ENCODE measurements at places on chromosomes 13 and 19. TPM values are rescaled to one million over a fixed set of nuclear protein-coding genes. Genes with fewer than 3 reads are reported as not detected.

The MRPL4 gene
- 25.6 TPM for total RNA-seq

The SIGLEC10 gene
- total RNA-seq: not detected

The NANOS3 gene
- not detected for total RNA-seq

The ATXN8OS gene
- total RNA-seq: not detected

The C1QTNF9B gene
- total RNA-seq: not detected

The MUC16 gene
- not detected for total RNA-seq

The GNA15 gene
- not detected for total RNA-seq

The ZNF837 gene
- total RNA-seq: 2.2 TPM

The CCDC169 gene
- total RNA-seq: 2.6 TPM

The ZNF580 gene
- 5.3 TPM for total RNA-seq

The ZNF154 gene
- total RNA-seq: 6.6 TPM

The ZNF793 gene
- total RNA-seq: 6.3 TPM

The ZNF260 gene
- 26.8 TPM for total RNA-seq

The FAM83E gene
- total RNA-seq: 0.65 TPM

The SH2D3A gene
- not detected for total RNA-seq

The TMPRSS9 gene
- not detected for total RNA-seq

The OLFM4 gene
- under 0.01 TPM for total RNA-seq

The B3GNT8 gene
- total RNA-seq: 1.6 TPM

The N4BP2L1 gene
- total RNA-seq: 10.6 TPM
